Lower lobe of right lung (tissue), 2 donors: ENCODE measurements at places on chromosomes 3 and 15. TPM values are rescaled to one million over a fixed set of nuclear protein-coding genes. Genes with fewer than 3 reads are reported as not detected.

- no peak for DNase-seq
Observed at GRCh38 chr15:51263726-51264125, 74.7 kb downstream of the CYP19A1 start.

- no peak for DNase-seq
Observed at GRCh38 chr3:108333961-108334360, 37.6 kb downstream of the HHLA2 start.

DNA sequence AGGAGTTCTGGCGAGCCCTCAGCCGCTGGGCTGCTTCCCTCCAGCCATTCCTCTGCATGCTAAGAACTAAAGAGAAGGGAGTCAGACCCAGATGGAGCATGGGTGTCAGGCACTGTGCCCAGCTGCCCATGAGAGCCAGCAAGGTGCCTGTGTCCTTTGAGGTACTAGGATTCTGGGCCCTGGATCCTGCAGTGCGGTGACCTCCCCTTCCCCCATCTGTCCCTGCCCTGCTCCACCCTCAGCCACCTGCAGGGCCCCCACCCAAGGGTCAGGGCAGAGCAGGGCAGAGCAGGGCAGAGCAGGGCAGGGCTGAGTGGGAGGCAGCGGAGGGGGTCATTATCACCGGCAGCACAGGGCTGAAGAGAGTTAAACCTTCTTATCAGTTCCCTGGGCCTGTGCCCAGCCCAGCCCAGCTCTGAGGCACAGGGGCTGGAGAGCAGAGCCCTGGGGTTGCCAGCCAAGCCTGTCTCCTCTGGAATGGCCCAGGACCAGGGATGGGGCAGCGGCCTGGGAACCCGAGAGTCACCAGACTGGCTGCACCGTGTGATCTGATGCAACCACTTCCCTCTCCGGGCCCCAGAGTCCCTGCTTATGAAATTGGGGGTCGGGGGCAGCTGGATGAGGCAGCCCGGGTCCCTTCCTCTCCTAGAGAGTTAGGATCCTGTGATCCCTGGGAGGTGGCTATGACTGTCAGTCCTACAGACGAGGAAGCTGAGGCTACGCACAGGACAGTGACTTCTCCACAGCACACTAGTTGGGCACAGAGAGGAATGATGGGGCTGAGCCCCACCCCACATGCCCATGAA is 17.3 kb downstream of the ZDHHC19 start:
- peak; percentile 82 for DNase-seq

DNA sequence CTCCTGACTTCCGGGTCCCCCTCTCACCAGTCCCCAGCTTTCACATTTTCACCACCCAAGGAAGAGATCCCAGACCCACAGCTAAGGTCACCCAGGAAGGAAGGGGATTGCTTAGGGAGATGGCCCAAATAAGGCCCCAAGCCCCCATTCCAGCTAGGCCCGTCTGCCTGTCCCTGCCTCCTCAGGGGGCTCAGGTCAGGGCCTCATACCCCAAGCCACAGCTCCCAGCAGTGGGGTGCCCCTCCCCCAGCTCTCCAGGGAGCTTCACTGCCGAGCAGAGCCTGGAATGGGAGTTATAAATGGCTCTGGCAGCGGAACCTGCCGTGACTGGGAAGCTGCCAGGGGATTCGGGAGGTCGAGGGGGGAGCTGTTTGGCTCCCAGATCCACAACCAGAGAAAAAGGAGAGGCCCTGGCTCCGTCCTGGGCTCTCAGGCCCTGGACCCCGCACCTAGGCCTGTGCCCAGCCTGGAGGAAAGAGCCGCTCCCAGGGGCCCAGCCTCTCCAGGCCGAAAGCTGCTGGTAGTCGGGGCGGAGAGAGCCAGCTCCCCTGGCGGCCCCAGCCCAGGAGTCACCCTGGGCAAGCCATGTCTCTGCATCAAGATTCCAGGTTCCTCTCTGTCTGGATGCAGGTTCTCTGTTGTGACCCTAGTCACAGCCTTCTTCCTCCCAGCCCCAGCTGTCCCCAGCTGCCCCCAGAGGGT is 550 bp downstream of the CCDC9B start:
- peak; percentile 70 for DNase-seq

DNA sequence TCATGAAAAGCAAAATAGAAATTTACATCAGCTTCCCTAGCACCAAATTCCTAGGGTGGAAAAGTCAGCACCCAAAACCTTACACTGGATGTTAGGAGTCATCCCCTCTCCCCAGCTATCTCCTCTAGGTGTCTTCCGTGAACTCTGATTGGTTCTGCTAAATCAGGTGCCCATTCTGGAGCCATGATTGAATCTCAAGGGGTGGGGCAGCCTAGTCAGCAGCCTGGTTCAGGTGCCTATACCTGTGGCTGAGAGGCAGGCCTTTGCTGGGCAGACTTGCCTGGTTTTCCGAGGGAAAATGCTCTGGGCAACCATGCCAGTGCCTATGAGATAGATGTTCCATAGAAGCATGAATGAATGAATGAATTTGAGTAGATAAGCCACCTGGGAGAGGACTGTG is 336.7 kb downstream of the LRTM1 start:
- DNase-seq: no peak

GRCh38 chr15:70264014-70264582 is 166.4 kb upstream of the TLE3 start:
- no peak for DNase-seq

The ALCAM gene
- 174 TPM for total RNA-seq

The SERINC4 gene
- not detected for total RNA-seq

- no peak for DNase-seq
Observed at GRCh38 chr3:171088964-171089754, 62.6 kb upstream of the SLC2A2 start.

- DNase-seq: no peak
Observed at GRCh38 chr3:194103983-194104751, 31.8 kb upstream of the HES1 start.

- DNase-seq: no peak
Observed at GRCh38 chr3:66467996-66468735, 32.7 kb downstream of the LRIG1 start.

- no peak for DNase-seq
Observed at GRCh38 chr3:134084242-134084950, 54.7 kb upstream of the SLCO2A1 start.

DNA sequence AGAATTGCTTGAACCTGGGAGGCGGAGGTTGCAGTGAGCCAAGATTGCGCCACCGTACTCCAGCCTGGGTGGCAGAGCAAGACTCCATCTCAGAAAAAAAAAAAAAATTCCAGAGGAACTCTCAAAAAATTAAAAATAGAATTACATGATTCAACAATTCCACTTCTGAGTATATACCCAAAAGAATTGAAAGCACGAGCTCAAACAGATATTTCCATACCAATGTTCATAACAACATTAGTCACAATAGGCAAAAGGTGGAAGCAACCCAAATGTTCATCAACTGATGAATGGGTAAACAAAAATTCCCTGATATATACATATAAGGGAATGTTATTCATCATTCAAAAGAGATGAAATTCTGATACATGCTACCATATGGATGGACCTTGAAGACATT is 16.9 kb upstream of the MORF4L1 start:
- DNase-seq: no peak

DNA sequence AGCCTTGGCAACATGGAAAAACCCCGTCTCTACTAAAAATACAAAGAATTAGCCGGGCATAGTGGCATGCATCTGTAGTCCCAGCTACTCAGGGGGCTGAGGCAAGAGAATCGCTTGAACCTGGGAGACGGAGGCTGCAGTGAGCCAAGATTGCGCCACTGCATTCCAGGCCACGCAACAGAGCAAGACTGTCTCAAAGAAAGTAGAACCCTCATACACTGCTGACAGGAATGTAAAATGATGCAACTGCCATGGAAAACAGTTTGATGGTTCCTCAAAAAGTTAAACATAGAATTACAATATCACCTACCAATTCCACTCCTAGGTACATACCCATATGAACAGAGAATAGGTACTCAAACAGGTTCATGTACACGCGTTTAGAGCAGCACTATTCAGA is 158.9 kb downstream of the TBC1D5 start:
- no peak for DNase-seq

The CCR8 gene
- not detected for total RNA-seq

DNA sequence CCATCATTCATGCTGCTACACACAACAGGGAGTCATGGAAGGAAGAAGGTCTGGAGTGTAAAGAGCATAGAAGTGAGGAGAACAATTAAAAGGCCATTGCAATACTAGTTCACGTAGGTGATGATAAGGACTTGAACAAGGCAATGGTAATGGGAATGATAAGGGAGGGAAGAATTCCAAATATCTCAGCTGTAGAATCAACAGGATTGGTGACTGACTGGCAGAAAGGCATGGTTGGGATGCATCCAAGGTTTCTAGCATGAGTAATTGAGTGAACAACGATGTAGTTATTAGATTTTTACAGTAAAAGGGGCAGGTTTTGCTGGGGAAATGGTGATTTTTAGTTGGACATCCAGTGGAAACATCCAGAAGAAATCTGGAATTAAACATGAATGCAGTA is 2.4 kb upstream of the SEC62 start:
- DNase-seq: no peak

The FGF7 gene
- total RNA-seq: 24.2 TPM

The ARPP21 gene
- total RNA-seq: not detected

- DNase-seq: no peak
Observed at GRCh38 chr3:157043771-157044170, 116.2 kb downstream of the CCNL1 start.

DNA sequence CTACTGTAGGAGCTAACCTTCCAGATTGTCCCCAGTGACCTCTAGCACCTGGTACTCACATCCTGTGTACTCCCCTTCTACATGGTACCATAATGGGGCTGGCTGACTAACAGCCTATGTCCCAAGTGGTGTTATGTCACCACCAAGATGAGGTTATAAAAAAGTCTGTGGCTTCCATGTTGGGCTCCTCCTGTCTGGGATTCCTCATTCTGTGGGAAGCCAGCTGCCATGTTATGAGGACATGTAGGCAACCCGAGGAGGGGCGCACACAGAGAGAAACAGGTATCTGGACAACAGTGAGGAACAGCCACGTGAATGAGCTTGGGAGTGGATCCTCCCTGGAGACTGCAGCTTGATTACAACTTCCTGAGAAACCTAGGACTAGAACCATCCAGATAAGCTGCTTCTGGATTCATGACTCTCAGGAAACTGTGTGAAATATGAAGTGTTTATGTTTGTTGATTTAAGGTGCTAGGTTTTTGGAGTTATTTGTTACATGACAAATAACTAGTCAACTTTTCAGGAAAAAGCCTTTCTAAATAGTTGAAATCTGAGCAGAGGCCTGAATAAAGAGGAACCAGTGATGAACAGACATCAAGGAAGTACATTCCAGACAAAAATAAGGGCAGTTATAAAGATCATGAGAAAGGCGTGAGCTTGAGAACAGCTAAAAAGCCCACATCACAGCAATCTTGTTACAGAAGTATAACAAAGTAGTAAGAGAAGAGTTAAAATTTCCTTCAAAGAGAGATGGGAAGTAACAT is 21.7 kb downstream of the GOLIM4 start:
- no peak for DNase-seq

The MAP1A gene
- total RNA-seq: 7.1 TPM
